Stimulated activated CD8-positive, alpha-beta memory T cell treated with anti-CD3 and anti-CD28 coated beads, Interleukin-7, amount 100 ng/mL, for 24 hours (primary cell): ENCODE measurements at places on chromosomes 6 and 20.

DNA sequence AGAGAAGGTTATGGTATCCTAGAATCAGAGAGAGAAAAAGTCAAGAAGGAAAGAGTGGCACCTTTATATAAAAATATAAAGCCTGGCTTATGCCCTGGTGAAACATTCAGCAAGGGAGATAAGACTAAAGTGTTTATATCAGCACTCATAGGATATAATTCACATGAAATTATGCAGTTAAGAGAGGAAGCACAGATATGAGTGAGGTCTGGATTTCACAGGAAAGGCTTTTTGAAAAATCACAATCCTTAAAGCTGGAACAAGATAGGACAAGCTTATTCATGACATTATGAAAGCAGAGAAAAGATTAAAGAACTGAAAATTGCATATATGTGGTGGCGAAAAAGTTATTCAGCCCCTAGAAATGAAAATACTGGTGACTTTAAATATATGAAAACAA, 181.2 kb upstream of the FLRT3 start:
- DNase-seq = no peak

GRCh38 chr20:3803854-3804253, 7.7 kb downstream of the CDC25B start:
- no peak for DNase-seq

- peak; percentile 53 for DNase-seq
Measured at GRCh38 chr6:36623547-36624459, 29.6 kb downstream of the SRSF3 start.

- no peak for DNase-seq
Measured at GRCh38 chr6:124298730-124299129, 495.1 kb downstream of the NKAIN2 start.
